ENCODE measurements at places on chromosomes 3 and 15. TPM values are rescaled to one million over a fixed set of nuclear protein-coding genes. Genes with fewer than 3 reads are reported as not detected.

DNA sequence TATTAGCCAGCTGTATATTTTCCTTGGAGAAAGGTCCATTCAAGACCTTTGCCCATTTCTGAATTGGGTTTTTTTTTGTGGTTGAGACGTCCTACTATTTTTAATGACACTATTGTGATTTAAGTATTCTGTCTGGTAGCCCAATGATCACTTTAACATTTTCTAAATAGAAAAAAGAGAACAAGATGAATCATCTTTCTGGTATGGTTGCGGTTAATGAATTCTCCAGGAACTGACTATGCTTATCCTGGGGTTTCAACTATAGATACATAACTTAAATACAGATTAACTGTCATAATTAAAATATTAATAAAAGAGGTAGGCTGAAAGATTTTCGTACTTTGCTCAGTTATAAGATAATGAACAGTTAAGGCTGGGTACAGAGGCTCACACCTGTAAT is 51.9 kb downstream of the PBRM1 start:
- no peak for DNase-seq

GRCh38 chr3:68793759-68794701 is 138.3 kb downstream of the TAFA4 start:
- no peak for DNase-seq

- no peak for DNase-seq
Observed at GRCh38 chr3:186083746-186084145, 25.1 kb downstream of the ETV5 start.

Gene HACL1
- 9.3 TPM for polyA plus RNA-seq

DNA sequence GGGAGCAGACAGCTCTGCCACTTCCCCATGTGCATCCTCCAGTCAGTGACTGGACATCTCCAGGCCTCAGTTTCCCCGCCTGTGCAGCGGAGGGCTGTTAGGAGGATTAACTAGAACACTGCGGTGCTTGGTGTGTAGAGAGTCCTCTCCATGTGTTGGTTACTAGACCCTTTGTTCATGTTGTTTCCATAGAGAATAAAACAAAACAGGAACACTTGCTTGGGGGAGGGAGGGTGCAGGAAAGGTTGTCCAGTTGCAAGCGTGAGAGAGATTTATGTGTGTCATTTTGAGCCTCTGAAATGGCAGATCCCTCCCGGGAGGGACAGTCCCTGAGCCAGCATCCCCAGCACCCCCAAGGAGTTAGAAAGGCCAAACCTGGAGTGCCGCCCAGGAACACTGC is 184.0 kb upstream of the LYSMD4 start:
- peak; percentile 56 for DNase-seq

Gene PLSCR4
- polyA plus RNA-seq = 13.2 TPM

DNA sequence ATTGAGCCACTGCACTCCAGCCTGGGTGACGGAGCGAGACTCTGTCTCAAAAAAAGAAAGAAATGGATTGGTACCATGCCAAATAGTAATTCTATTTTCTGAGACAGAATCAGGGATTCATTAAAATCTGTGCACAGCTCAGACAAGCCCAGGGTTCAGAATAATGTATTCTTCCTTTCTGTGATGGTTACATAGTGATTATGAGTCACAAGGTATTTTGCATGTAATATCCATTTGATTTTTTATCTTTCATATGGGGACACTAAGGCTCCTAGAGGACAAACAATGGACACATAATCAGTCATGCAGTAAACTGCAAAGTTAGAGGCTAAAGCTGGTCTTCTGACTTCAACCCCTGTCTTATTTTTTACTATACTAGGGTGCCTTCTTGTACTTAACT is 156.8 kb upstream of the COL8A1 start:
- no peak for DNase-seq

GRCh38 chr3:181105646-181106045 is 116.1 kb upstream of the DNAJC19 start:
- no peak for DNase-seq

DNA sequence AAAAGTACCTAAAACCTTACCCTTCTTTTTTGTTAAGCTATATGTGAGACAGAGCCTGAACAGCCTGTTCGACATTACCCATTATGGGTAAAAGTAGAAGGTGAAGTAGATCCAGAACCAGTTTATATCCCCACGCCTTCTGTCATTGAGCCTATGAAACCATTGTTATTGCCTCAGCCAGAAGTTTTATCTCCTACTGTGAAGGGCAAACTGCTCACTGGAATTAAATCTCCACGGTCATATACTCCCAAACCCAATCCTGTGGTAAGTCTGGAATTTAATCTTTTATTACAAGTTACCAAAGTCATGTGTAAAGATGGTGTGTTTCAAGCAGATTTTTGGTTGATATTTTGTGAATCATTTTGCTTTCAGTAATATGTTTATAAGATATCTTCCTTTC is 47.1 kb upstream of the MAPKBP1 start:
- DNase-seq = no peak

- DNase-seq = no peak
Observed at GRCh38 chr3:13024765-13025065, 48.5 kb downstream of the IQSEC1 start.

DNA sequence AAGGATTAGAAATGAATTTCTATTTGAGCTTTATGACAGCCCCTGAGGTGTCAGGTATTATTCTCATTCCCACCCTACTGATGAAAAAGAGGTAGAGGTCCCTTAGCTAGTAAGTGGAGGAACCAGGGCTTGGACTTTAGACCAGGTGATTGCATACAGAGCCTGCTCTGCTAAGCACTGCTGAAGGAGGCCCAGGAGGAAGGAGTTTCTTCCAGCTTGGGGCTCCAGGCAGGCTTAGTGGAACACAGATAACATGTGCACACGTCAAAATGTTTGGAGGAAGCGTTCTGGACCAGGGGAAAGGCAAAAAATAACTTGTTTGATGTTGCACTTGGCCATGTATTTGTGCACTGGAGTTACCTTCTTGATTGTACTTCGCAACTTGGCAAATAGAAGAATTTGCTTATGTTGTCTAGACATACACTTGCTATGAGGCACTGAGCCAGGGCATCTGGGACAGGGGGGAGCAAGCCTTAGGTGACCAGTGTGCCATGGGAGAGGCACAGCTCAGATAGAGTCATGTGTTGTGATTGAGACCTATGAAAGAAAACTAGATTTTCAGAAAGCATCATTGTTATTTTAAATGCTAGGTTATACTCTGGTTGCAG is 22.4 kb downstream of the IFT122 start:
- no peak for DNase-seq

DNA sequence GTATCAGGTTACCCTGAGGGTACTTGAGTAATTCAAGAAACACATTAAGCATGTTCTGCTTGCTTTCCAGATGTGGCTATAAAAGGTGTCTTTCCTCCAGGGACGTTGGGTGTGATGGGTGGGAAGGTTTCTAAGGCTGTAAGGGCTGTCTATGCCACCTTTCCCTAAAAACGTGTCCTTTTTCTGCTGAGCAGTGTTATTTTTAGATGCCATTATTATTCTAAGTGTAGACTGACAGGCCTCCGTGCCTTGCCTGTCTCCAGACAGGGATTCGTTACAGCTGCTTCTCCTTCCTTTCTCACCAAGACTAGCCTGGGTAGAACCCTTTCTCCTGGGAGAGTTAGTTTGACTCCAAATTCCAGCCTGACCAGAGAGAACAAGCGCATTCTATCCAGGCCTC is 26.8 kb upstream of the RHO start:
- DNase-seq = no peak

GRCh38 chr3:49358884-49359225 is 702 bp upstream of the GPX1 start:
- DNase-seq = no peak

GRCh38 chr3:131705558-131706051 is 202.8 kb upstream of the MRPL3 start:
- no peak for DNase-seq

Gene KBTBD13
- polyA plus RNA-seq = 1.8 TPM

Gene FRMD5
- polyA plus RNA-seq = 0.45 TPM

DNA sequence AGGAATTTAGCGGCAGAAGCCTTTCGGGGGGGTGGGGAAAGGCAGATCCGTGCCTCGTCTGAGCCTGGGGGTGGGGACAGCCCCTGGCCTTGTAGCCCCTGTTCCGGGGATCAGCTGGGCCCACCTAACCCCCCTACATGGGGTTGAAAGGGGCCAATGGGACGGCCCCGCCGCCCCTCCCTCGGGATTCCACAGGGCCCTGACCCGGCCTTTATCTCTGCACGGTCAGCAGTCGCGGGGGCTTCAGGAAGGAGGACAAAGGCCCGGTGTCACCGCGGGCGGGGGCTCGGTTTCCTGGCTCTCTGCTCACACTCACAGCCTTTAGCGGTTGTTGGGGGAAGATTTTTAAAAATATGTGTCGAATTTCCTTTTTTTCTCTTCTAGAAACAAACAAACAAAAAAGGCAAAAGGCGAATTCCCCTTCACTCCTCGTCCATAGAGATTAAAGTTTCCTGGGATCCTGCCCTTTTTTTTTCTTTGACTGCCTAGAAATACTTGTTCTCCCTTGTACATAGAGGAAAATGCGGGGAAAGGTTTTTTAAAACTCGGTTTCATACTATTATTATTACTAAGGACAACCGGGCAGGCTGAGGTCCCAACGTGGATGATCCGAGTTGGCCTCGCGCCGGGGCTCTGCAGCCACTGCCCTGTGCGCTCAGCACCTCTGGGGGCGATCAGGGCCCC is 7.9 kb downstream of the FOXL2 start:
- DNase-seq = no peak

- peak; percentile 51 for DNase-seq
Observed at GRCh38 chr15:23866832-23867231, 179.7 kb upstream of the NDN start.

DNA sequence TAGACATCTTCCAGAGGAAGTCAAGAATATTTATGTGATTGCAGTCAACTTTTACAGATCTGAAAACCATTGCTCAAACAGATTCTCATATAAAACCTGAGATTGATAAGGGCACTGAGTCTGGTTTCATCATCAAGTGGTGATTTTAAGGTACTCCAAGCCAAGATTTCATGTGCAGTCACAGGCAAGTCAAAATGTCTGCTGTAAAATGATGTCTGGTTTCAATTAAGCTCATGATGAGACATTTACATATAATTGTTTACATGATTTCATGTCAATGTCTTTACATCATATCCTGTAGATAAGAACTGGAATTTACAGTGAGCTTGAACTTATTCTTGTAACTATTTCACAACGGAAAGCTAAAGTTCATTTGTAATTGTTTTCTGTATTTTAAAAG is 1215.5 kb downstream of the ROBO2 start:
- DNase-seq = peak; percentile 18

GRCh38 chr3:155981669-155982068 is 111.2 kb downstream of the GMPS start:
- DNase-seq = no peak

- peak; percentile 75 for DNase-seq
Observed at GRCh38 chr15:80780416-80781221, 1.4 kb downstream of the CEMIP start.

GRCh38 chr3:104628185-104628789 is 738.4 kb upstream of the ALCAM start:
- DNase-seq = peak; percentile 53

Gene PROK2
- 0.24 TPM for polyA plus RNA-seq

Gene TMEM212
- polyA plus RNA-seq = not detected

Gene DENND6A
- polyA plus RNA-seq = 12.0 TPM

DNA sequence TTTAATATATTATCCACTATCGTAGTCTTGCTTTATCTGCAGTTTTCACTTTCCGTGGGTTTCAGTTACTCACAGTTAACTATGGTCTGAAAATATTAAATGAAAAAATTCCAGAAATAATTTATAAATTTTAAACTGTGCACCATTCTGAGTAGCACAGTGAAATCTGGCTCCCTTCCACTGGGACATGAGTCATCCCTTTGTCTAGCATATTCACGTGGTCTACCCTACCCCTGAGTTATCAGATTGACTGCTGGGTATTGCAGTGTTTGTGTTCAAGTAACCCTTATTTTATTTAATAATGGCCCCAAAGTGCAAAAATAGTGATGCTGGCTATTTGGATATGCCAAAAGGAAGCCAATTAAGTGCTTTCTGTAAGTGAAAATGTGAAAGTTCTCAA is 539.5 kb upstream of the AGTR1 start:
- no peak for DNase-seq

Gene IL5RA
- 0.09 TPM for polyA plus RNA-seq

DNA sequence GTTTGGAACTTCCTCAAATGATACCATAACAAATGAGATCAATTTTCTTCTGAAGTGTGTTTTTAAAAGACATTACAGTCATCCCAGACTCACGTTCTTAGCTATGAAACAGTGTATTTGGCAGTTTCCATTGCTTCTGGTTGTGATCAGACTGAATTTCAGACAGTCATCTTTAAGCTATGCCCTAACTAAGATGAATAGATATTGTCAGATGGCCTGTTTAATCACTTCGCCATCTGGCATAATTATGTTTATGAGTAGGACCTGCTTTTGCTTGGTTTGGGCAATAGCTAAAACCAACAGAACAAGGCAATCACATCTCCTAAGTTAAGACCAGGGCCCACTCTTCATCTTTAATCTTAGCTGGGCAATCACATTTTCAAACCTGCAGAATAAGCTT is 313.1 kb downstream of the SV2B start:
- DNase-seq = no peak

- no peak for DNase-seq
Observed at GRCh38 chr3:183827809-183828537, 2.6 kb upstream of the MAP6D1 start.

GRCh38 chr3:48989126-48989795 is 780 bp upstream of the P4HTM start:
- DNase-seq = no peak

GRCh38 chr3:185807445-185808068 is 17.3 kb downstream of the IGF2BP2 start:
- DNase-seq = no peak

Gene TRPM7
- 22.8 TPM for polyA plus RNA-seq

DNA sequence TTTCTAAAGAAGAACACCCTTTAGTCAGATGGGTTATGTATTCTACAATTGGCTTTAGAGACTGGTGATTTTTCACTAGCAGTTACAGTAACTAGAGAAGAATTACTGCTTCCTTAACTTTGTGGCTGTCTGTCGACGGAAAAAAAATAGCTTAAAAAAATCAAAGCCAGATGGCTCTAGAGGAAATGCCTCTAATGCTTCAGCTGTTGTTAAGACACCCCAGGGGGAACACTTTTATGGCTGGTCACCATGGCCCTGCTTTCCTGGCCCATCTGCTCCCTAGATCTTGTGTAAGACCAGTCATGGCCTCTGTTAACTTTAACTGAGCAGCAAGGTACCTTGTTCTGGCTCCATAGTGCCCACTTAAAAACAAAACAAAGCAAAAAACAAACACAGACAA is 198.6 kb upstream of the PLSCR5 start:
- peak; percentile 64 for DNase-seq

Gene B3GNT5
- polyA plus RNA-seq = 8.3 TPM

DNA sequence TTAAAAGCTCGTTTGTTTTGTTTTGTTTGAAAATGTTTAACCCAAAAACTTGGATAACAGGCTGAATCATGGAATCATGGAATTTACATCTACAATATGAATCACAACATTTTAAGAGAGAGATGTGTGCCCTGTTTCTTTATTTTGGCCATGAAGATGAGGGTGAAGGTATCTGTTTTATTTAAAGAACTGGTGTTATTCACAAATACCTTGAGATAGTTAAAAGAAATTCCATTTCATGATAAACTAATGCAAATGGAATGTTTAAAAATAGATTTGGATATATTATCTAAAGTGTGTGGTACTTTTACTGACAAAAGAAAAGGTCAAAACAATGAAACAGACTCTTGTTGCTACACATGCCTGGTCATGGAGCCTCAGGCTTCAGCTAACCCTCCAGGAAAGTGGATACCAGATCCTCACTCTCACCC is 486.0 kb upstream of the CFAP20DC start:
- no peak for DNase-seq

- DNase-seq = no peak
Observed at GRCh38 chr3:112587336-112587735, 25.5 kb downstream of the SLC35A5 start.

Gene AADACL2
- polyA plus RNA-seq = not detected
